ENCODE measurements at places on chromosomes 4 and X. TPM values are rescaled to one million over a fixed set of nuclear protein-coding genes. Genes with fewer than 3 reads are reported as not detected.

The NOX1 gene
- not detected for total RNA-seq

The MAGEC1 gene
- not detected for total RNA-seq

- no peak for DNase-seq
Measured at GRCh38 chr4:38865445-38865844, 2.2 kb upstream of the FAM114A1 start.

GRCh38 chr4:17546678-17547077 is 30.3 kb upstream of the LAP3 start:
- DNase-seq = no peak

GRCh38 chrX:109889289-109890006 is 113.5 kb upstream of the TMEM164 start:
- DNase-seq = peak; percentile 42

The BMP3 gene
- not detected for total RNA-seq

The SNCA gene
- total RNA-seq = not detected

The FDCSP gene
- total RNA-seq = not detected

DNA sequence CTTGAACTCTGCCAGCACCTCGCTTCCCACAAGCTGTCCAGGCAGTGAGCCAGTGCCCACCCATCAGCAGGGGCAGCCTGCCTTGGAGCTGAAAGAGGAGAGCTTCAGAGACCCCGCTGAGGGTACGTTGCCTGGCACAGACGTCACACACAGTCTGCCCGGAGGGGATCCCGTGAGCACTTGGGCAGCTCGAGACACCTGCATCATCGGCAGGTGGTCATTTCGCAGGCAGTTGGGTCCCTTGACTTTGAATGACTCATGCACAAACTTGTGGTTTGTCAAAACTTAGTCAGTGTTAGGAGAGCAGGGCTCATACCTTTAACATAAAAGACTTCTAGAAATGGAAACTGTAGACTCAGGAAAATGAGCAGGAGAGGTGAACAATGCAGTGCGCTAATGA is 9.9 kb downstream of the TACC3 start:
- DNase-seq = no peak

GRCh38 chrX:68432648-68433047 is 647 bp downstream of the OPHN1 start:
- peak; percentile 56 for DNase-seq

- peak; percentile 67 for DNase-seq
Measured at GRCh38 chr4:167614866-167615265, 380.6 kb upstream of the SPOCK3 start.

The POU4F2 gene
- total RNA-seq = not detected

GRCh38 chrX:71632923-71633657 is 14.8 kb upstream of the CXCR3 start:
- no peak for DNase-seq

The CD99L2 gene
- total RNA-seq = 71.1 TPM

- DNase-seq = peak; percentile 48
Measured at GRCh38 chr4:108851366-108851765, 88.5 kb upstream of the ETNPPL start.

The GRPR gene
- total RNA-seq = not detected

DNA sequence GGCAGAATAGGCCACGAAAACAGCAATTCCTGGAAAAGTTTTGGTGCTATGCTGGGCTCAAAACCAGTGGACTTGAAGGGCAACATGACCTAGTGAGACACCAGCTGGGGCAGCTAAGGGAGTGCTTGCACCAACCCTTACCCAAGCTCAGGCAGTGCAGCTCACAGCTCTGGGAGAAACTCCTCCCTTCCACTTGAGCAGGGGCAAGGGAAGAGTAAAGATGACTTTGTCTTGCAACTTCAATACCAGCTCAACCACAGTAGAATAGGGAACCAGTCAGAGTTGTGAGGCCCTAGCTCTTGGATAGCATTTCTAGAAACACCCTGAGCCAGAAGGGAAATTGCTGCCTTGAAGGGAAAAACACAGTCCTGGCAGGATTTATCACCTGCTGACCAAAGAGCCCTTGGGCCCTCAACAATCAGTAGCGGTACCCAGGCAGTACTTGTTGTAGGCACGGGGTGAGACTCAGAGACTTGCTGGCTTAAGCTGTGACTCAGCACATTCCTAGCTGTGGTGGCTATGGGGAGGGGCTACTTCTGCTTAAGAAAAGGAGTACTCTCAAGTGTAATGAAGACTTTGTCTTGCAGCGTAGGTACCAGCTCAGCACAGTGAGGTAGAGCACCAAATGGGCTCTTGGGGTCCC is 19.7 kb upstream of the ABCG2 start:
- peak; percentile 71 for DNase-seq

The COX18 gene
- 14.5 TPM for total RNA-seq

DNA sequence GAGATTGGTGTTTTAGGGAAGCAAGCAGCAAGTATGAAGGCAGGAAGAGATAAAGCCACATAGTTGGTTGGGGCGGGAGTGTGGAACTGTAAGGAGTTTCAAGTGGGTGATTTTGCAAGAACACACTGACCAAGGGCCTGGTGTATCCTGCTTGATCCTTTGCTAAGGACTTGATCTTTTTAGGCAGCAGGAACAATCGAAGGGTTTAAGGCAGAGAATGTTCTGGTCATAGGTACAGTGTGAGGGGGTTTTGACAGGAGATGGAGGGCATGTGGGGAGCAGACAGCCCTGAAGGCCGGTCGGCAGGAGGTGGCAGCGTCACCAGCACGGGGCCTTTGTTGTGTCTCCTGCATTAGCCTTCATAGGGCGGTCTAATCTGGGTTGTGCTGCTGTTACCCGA is 54.7 kb downstream of the FAM193A start:
- peak; percentile 68 for DNase-seq

- no peak for DNase-seq
Measured at GRCh38 chr4:102356562-102357202, 11.4 kb upstream of the SLC39A8 start.

GRCh38 chr4:174828845-174829701 is at the start of gene GLRA3:
GLRA3 (minus strand) TSS chr4:174829247; CDS start chr4:174828811, 436 bp downstream.
- DNase-seq = peak; percentile 37

DNA sequence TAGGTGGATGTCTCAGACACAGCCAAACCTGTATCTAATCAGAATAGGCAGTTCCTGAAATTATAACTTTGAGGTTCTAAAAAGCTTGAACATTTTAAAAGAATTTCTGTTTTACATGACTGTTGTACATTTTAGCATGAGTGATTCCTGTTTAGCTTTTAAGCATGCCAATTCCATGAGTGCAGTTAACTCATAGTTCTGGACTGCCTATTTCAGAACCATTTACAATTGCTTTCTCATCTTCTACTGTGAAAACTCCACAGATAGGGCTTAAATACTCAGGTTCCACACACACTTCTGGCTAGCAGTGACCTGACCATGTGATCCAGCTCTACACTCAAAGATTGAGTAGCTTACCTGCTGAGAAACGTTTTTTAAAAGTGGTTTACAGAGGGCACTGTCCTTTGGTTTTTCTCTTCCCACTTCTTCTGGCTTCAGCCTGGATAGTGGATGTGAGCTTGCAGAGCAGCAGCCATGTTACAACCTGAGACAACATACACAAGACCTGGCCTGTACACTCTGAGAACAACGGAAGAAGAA is 280.8 kb downstream of the ANKRD50 start:
- DNase-seq = no peak

GRCh38 chrX:102684772-102685520 is 27.3 kb upstream of the GPRASP2 start:
- DNase-seq = no peak

GRCh38 chrX:4240541-4241194 is 527.2 kb upstream of the PRKX start:
- no peak for DNase-seq

The TIMM17B gene
- total RNA-seq = 7.0 TPM

GRCh38 chr4:26420913-26421312 is 69.4 kb downstream of the CCKAR start:
- DNase-seq = peak; percentile 39

- peak; percentile 90 for DNase-seq
Measured at GRCh38 chr4:54226404-54227255, 2.5 kb upstream of the PDGFRA start.

DNA sequence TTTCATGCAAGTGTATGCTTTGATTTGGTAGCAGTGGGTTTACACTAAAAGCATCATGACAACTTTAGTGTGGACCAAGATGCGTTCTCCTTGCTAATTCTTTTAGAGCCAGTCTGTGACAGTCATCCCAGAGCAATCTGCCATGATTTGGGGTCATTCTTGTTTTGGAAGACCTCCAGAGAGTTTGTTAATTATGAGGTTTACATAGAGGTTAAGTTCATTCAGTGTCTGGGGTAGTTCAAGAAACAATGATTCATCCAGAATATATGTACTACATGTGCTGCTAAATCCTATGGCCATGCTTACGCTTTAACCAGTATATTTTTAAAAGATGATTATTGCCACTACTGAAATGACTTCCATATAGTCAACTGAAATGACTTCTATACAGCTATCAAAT is 328.5 kb upstream of the AGA start:
- DNase-seq = no peak

The CXorf66 gene
- not detected for total RNA-seq

The SEPTIN6 gene
- total RNA-seq = 7.0 TPM

The SPANXB1 gene
- total RNA-seq = not detected

GRCh38 chr4:38509551-38509950 is 154.4 kb upstream of the KLF3 start:
- DNase-seq = no peak

The ADH4 gene
- not detected for total RNA-seq

GRCh38 chr4:24862073-24862751 is 50.6 kb downstream of the CCDC149 start:
- DNase-seq = no peak

- peak; percentile 90 for DNase-seq
Measured at GRCh38 chrX:77442728-77443127, 4.5 kb upstream of the FGF16 start.

DNA sequence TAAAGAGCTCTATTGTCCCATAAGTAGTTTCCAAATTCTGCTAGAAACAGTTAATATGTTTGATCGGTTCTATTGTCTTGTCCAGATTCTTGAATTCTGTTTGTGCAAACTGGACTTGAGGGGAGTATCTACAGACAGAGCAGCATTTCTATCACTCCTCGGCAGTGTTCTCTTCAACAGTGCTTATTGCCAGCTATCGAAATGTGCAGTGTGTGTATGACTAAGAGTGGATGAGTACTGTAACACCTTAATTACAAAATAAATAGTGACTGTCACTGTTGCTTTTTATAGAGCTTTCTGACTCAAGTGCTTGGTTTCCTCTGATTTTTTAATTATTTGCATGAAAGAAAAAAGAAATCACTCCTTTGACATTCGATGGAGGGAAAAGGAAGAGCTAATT is 274.6 kb downstream of the RPA4 start:
- DNase-seq = no peak

DNA sequence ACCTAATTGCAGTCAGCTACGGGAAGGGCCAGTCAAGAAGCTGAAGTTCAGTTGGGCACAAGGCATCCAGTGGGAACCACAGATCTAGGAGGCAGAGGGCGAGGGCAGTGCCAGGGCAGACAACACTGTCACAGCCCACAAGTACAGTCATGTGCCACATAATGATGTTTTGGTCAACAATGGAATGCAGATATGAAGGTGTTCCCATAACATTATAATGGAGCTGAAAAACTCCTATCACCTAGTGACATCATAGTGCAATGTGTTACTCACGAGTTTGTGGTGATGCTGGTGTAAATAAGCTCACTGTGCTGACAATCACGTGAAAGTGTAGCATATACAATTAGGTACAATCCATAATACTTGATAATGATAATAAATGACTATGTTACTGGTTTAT is 4.5 kb upstream of the TMEM255A start:
- DNase-seq = no peak

The SFRP2 gene
- total RNA-seq = 1.8 TPM

GRCh38 chrX:31266203-31267076 is 194.6 kb upstream of the FTHL17 start:
- DNase-seq = no peak

GRCh38 chr4:55161739-55162138 is 36.3 kb upstream of the KDR start:
- DNase-seq = no peak

- DNase-seq = no peak
Measured at GRCh38 chrX:121802881-121803412, 755.5 kb downstream of the GLUD2 start.

The PABPC1L2B gene
- not detected for total RNA-seq

DNA sequence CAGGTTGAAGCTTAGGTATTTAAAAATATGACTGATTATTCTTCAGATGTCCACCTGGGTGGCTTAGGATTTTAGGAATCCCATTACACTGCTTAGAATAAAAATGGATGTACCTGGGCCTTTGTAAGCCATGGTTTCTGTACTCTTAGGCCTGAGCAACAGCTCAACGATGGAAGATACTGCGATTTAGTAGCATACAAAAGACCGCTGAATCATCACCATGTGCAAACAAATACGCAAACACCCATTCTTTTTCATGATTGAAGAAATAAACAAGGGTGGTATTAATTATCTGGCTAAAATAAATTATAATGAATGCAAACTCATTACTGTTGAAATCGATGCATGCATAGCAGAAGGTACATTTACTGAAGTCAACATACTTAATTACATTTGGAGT is 188.9 kb downstream of the ZNF330 start:
- no peak for DNase-seq

GRCh38 chr4:136106753-136107152 is 1425.5 kb downstream of the PCDH18 start:
- DNase-seq = no peak

DNA sequence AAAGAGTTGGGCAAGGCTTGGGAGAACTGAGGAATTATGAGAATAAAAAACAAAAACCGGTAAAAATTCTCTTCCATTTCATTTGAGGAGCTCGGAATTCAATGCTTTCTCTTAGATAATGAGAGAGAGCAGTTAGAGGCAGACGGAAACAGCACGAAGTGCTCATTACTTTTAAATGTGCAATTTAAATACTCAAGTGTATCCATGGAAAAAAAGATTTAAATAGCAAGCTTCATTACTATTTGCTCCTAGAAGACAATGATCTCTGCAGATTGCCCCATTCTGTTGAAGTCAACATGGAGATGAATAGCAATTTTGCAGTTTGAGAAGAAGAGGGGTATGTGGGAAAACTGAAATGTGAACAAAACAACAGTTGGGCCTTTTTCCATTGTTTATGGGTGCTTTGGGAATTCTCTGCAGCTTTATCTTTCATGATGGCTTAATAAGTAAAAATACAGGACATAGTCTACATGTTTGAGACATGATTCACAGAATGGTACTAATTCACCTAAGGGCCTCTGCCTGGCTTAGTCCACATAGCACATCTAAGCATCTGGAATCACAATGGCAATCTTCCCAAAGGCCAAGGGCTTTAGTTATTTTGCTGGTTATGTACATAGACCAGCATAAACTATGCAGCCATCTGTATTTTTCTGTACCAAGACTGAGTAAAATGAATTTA is 512.7 kb upstream of the FAT1 start:
- DNase-seq = no peak

DNA sequence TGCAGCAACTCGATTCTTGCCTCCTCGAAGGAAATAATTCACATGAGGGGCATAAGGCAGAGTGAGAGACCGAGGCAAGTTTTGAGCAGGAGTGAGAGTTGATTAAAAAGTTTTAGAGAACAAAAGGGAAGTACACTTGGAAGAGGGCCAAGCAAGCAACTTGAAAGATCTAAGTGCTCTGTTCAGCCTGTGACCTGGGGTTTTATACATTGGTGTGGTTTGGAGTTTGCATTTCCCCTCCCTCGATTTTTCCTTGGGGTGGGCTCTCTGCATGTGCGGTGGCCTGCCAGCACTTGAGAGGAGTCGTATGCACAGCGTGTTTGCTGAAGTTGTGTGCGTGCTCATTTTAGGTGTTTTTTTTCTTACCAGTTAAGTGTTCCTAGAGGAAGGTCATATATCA is 356.4 kb downstream of the KLHL4 start:
- DNase-seq = no peak
